Stimulated activated CD4-positive, alpha-beta T cell treated with anti-CD3 and anti-CD28 coated beads, Interleukin-1b, Interleukin-23, amount 100 ng/mL, for 1 hour (primary cell): ENCODE measurements at places on chromosomes 12 and 14.

- DNase-seq: no peak
These were observed 125.4 kb downstream of the TMX1 start for GRCh38 chr14:51365241-51365965.

- no peak for DNase-seq
These were observed 100.7 kb downstream of the PPP2R5C start for GRCh38 chr14:101862177-101862576.

- DNase-seq: no peak
These were observed 48.8 kb downstream of the NINJ2 start for GRCh38 chr12:614411-614970.

DNA sequence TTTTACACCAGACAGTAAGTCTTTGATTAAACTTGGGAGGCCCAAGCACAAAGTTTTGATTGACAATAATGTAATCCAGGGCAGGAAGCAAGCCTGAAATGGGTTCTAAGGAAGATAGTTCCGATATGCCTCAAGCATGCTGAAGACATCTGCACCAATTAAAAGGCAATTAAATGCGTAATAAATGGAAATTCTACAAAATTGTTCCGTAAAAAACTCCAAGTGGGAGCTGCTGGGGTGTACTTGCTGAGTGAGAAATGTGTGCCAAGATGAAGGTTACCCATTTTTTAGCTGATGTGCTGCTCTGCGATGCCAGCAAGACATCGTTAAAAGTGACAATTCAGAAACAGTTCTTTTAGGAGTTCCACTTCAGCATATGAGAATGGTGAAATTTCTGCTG is 146.3 kb upstream of the GZMB start:
- DNase-seq: no peak

DNA sequence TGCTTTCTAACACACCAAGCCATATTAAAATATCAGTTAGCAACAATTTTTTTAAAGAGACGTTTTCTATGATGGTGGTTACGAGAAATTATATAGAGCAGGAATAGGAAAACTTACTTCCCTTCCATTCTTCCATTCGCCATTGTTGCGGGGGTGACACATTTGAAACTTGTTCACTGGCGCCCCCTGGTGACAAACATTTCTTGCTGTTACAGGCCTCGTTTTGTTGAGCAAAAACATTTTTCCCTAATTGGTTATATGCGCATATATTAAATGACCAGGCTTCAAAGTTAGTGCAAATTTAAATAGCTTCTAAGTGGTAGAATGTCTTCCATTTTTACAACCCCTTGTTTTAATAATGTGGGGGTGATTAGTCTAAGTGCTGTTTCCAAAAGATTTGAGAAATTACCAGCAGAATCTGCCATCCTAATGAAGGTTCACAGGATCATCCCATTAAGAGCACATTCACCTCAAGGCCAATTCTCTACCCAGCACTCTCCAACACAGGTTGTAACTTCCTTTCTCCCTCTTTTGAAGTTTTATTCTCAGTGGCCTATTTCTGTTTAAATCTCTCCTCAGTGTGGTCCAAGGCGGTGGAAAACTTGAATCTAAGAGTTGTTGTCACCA is 1124.7 kb downstream of the FLRT2 start:
- DNase-seq: no peak

DNA sequence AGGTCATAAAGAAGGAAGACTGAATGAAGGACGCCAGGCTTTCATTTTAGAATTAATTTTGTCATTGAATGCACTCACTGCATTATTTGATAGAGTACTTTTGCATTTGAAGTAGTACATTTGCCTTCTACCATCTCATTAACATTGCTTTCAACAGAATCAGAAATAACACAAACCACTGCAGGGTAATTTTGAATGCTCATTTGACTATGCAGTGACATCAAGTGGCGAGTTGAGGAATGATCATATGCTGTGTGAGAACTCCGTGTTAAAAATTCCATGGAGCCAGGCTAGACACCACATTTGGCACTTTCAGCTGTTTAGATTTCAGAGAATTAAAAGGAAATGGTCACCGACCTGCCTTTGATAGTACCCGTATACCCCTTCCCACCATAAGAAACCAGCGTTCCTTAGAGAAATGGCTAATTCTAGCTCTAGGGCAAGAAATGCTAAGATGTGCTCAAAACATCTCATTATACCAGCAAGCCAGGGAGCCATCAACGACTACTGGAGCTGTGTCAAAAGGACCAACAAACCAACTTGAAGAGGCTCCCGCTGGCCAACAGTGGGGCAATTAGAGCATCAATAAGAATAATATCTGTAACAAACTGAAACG is 16.5 kb downstream of the HEBP1 start:
- no peak for DNase-seq

DNA sequence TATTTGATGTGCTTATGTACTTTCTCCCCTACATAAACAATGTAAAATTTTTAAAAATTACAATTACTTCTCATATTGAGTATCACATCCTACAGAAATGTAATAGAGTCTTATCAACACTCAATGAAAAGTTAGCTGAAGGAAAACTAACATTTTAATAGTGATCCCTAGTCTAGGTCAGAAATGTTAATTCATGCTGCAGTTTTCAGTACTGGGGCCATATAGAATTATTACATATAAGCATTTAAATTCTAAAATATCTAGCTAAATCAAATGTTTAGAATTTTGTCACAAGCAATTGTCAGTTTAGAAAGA is 37.8 kb downstream of the SLC6A15 start:
- DNase-seq: no peak

DNA sequence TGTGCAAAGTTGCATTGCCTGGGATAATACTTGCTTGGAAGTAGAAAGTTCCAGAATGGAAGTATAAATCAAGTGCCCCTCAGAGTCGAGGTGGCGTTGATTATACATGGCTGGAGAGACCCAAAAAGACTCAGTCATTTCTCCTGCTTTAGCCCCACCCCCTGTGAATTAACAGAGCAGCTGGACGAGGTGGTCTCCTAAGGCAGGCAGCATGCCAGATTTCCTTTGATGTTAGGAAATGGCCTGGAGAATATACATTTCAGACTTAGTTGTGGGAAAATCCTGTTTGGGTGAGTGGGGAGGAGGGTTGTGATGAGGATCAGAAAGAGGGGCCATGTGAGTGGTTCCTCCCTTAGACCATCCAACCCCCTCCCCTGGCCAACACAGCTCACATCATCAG is 406.1 kb upstream of the TMPO start:
- DNase-seq: no peak

DNA sequence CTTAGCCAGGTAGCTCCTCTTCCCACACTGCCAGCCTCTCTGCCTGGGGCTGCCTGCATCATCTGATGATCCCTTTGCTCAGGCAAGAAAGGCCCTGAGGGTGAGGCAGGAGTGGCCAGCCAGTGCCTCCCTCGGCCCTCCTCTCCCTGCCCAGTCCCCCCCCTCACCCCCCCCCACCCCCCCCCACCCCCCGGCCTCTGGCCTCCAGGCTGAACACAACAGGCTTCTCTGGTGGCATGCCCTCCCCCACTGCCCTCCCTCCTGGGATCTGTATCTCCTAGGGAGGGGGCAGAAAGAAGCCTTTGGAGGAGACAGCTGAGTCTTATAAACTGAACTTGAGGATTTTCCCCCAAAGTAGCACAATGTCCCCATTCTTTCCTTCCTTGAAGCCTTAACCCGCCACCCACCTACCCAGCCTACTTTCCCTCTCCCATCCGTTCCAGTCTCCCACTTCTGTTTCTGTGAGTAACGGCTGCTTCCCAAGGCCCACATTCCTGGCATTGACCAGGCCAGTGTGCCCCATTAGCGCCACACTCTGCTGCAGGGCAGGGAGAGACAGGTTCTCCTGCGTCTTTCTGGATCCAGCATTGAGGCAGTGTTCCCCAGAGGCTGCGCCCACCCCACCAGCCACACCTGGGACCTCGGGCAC is 82.1 kb downstream of the B4GALNT3 start:
- no peak for DNase-seq

GRCh38 chr14:99300190-99300589 is 28.2 kb upstream of the BCL11B start:
- DNase-seq: no peak

- no peak for DNase-seq
These were observed 28.8 kb downstream of the ATXN2 start for GRCh38 chr12:111570084-111570961.

DNA sequence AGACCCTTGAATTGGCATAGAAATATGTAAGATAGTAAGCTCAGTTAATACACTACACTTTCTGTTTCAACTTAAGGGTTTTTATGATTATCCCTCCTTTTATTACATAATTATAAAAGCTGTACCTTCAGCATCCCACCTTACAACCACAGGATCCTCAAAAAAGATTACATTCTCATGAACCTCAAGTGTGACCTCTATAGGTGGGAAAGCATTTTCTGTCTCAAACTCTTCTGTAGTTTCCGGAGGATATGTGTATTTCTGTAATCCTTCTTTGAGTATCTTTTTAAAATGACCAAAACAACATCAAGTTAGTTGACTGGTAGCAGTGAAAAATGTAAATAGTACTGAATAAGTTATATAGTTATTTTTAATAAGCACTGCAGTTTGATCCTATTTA is 75.9 kb downstream of the DNAI7 start:
- no peak for DNase-seq

GRCh38 chr14:101716077-101716950 is 45.2 kb upstream of the PPP2R5C start:
- DNase-seq: no peak
